ENCODE measurements at places on chromosomes 11 and 22. TPM values are rescaled to one million over a fixed set of nuclear protein-coding genes. Genes with fewer than 3 reads are reported as not detected.
A peak's percentile ranks its signal among the peaks of the same experiment; 100 is the strongest.

SORL1 gene
- 392 TPM for total RNA-seq

RBMXL2 gene
- total RNA-seq, result not detected

SLC22A8 gene
- total RNA-seq, result not detected

RFPL3 gene
- not detected for total RNA-seq

PGA5 gene
- not detected for total RNA-seq

CD3D gene
- total RNA-seq, result 290 TPM

DNA sequence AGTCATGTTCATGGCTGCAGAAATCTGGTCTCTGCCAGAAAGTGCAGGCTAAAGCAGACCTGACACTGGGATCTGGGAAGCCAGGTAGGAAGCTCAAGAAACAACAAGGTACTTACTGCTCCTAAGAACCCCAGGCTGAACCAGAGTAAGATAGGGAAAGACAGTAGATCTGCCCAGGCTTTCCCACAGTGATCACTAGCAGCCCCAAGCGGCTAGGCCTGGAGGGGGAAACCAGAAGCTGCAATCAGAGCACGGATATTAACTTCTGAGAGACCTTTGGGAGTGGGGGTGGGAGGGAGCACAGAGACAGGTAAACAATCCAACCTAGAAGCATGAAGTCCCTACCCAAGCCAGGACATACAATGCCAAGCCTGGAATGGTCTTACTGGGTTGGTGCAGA lies 135.2 kb upstream of the C11orf58 start:
- no peaks in the 10 kb centered on the region for H3K36me3 ChIP-seq
- H3K27ac ChIP-seq, result no peak overlapping the region
- DNase-seq, result no peak
- peaks cover 55% of the 10 kb centered on the region for H3K27me3 ChIP-seq

- no peak for DNase-seq
- no peaks in the 10 kb centered on the region for H3K36me3 ChIP-seq
- no peaks in the 10 kb centered on the region for H3K27me3 ChIP-seq
- H3K4me1 ChIP-seq, result no peaks in the 10 kb centered on the region
- no peak overlapping the region for H3K4me3 ChIP-seq
Measured at GRCh38 chr11:36500315-36500721, 9.8 kb downstream of the TRAF6 start.

DNA sequence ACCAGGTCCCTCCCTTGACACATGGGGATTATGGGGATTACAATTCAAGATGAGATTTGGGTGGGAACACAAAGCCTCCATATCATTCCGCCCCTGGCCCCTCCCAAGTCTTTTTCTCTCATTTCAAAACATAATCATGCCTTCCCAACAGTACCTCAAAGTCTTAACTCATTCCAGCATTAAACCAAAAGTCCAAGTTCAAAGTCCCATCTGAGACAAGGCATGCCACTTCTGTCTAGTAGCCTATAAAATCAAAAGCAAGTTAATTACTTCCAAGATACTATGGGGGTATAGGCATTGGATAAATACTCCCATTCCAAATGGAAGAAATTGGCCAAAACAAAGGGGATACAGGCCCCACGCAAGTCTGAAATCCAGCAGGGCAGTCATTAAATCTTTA lies 19.7 kb upstream of the EIF4G2 start:
- no peaks in the 10 kb centered on the region for H3K27me3 ChIP-seq
- DNase-seq, result no peak
- no peak overlapping the region for H3K4me3 ChIP-seq
- H3K4me1 ChIP-seq, result no peaks in the 10 kb centered on the region

- no peak for DNase-seq
- H3K27ac ChIP-seq, result no peak overlapping the region
- H3K36me3 ChIP-seq, result no peaks in the 10 kb centered on the region
Measured at GRCh38 chr11:41978945-41979344, 519.5 kb upstream of the LRRC4C start.

DNA sequence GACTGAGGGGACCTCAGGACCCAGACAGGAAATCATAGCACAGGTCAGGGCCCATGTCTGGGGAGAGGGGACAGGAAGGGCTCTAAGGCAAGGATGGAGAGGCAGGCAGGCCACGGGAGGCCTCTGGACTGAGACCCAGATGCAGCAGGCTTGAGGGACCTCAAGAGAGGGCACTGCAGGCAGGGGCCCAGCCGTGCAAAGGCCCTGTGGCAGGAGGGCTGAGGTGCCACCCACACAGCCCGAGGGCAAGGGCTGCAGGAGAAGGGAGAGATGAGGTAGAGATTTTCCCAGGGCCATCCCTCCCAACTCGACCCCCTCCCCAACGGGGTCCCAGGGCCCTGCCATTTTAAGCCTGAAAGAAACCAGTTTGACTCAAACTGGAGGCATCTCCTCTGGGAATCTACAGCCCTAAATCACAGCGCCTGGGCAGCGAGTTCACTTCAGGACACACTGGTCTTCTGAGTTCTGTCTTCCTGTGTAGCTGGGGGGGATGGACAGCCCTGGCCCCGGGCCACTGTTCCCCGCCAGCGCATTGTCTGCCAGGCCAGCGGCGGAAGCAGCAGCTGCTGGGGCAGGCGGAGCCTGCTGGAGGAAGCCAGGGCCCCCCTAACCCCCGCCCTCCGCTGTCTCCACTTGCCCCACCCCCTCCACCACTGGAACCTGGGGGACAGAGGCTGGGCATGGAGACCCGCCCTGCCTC lies 20.3 kb upstream of the WNT7B start:
- peak; percentile 20 for DNase-seq
- no peaks in the 10 kb centered on the region for H3K36me3 ChIP-seq
- H3K4me1 ChIP-seq, result no peaks in the 10 kb centered on the region
- H3K27me3 ChIP-seq, result no peaks in the 10 kb centered on the region
- no peak overlapping the region for H3K4me3 ChIP-seq

GRCh38 chr22:41826430-41827383 lies 6.2 kb upstream of the SREBF2 start:
- no peaks in the 10 kb centered on the region for H3K4me1 ChIP-seq
- no peaks in the 10 kb centered on the region for H3K27me3 ChIP-seq
- peaks cover 18% of the 10 kb centered on the region for H3K36me3 ChIP-seq
- DNase-seq, result no peak
- H3K27ac ChIP-seq, result no peak overlapping the region
- H3K4me3 ChIP-seq, result no peak overlapping the region

DNA sequence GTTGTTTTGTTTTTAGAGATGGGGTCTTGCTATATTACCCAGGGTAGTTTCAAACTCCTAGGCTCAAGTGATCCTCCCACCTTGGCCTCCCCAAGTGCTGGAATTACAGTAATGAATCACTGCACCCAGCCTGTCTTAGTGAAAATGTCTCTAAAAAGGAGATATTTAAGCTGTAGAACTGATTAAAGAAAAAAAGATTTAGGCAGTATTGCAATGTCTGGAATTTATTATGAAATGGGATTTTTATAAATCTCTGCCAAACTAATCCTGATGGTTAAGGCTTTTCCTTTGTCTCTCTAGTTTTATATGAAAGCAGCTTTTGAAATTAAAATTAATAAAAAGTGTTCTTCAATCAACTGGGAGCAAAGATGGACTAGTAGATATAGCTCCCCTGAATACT lies 2.1 kb downstream of the PLAAT3 start:
- H3K4me3 ChIP-seq, result no peak overlapping the region
- H3K27me3 ChIP-seq, result no peaks in the 10 kb centered on the region
- H3K27ac ChIP-seq, result no peak overlapping the region
- H3K36me3 ChIP-seq, result no peaks in the 10 kb centered on the region
- H3K4me1 ChIP-seq, result peaks cover 15% of the 10 kb centered on the region

- DNase-seq, result no peak
- H3K4me1 ChIP-seq, result peaks cover 13% of the 10 kb centered on the region
- peaks cover 7% of the 10 kb centered on the region for H3K36me3 ChIP-seq
- no peak overlapping the region for H3K27ac ChIP-seq
- H3K27me3 ChIP-seq, result no peaks in the 10 kb centered on the region
Measured at GRCh38 chr11:952406-953385, 27.0 kb downstream of the AP2A2 start.

GRCh38 chr11:112792070-112792469 lies 169.2 kb upstream of the NCAM1 start:
- no peak for DNase-seq
- no peak overlapping the region for H3K4me3 ChIP-seq
- no peaks in the 10 kb centered on the region for H3K4me1 ChIP-seq
- H3K27me3 ChIP-seq, result peaks cover 4% of the 10 kb centered on the region
- H3K36me3 ChIP-seq, result no peaks in the 10 kb centered on the region

DNA sequence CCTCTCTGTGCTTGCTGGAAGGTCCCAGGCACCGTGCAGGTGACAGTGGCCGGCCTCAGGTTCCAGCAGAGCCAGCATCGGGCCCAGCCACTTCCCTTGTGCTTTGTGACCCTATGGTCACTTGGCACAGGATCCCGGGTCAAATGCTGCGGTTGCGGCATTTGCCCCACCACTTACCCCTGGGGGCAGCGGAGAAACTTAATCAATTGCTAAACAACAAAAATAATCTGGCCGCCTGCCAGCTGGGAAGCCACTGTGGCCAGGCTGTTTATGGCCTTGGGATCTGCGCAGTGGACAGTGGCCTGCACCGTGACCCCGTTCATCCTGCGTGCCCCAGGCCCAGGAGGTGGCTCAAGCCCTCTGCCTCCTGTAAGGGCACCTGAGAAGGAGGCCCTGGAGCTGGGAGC lies 65.0 kb downstream of the LRP5 start:
- no peak overlapping the region for H3K4me3 ChIP-seq
- peaks cover 9% of the 10 kb centered on the region for H3K4me1 ChIP-seq
- no peaks in the 10 kb centered on the region for H3K36me3 ChIP-seq
- no peak overlapping the region for H3K27ac ChIP-seq
- peaks cover 28% of the 10 kb centered on the region for H3K27me3 ChIP-seq

DNA sequence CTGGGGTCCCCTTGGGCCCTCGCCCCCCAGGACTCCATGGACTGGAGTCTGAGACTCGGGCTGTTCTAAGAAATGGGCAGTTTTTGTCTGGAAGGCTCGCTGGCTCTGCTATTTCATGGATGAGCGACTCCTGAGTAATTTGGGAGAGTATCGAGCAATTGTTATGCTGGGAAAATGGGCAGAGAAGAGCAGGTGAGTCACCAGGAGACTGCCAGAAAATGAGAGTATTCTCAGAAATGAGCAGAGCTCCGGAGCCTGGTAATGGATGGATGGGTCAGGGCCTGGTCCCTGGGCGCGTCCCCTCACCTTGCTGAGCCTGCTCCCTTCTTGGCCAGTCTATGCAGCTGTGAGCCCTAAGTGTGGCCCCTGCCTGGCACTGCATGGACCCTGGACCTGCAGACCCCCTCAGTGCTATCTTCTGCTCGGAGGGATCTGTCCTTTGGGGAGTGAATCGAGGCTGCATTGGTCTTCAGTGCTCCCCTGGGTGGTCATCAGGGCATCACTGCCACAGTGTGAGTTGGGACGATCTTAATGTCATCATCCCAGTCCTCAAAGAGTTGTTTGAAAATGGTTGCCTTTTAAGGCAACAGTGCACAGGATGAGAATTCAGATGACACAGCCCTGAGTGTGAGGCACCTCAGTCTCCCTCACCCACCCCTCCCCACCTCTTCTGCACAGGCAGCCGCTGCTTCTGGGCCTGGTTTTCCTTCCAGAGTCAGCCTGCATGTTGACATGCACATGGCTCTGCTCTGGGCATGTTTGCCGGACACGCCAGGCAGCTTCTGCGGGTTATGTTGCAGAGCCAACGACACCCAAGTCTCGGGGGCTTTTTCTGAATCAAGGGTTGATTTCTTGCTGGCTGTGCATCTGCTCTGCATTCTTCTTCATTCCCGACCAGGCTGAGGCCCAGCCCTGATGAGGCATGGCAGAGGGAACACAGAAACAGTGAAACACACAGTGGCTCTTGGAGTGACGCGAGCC lies 519.0 kb downstream of the TBC1D22A start:
- no peak overlapping the region for H3K4me3 ChIP-seq
- H3K4me1 ChIP-seq, result no peaks in the 10 kb centered on the region
- H3K36me3 ChIP-seq, result no peaks in the 10 kb centered on the region
- no peak overlapping the region for H3K27ac ChIP-seq
- H3K27me3 ChIP-seq, result peaks cover 32% of the 10 kb centered on the region

DNA sequence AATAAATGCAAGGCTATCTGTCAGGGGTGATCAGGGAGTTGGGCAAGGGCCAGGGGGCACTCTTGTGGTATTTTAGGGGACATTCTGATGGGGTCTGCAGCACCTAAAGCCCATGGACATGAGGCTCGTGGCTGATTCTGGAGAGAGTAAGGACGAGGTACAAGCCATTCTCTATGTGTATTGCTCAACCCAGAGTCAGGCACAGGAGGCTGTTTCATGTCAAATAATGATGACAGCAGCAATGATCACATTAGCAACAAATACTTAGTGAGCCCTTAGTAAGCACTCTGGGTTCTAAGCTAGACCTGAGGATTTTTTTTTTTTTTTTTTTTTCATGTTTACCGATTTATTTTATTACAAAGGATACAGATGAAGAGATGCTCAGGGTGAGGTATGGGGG lies 83.5 kb upstream of the THY1 start:
- no peak for DNase-seq
- peaks cover 19% of the 10 kb centered on the region for H3K27me3 ChIP-seq
- H3K4me3 ChIP-seq, result no peak overlapping the region
- no peaks in the 10 kb centered on the region for H3K4me1 ChIP-seq

DNA sequence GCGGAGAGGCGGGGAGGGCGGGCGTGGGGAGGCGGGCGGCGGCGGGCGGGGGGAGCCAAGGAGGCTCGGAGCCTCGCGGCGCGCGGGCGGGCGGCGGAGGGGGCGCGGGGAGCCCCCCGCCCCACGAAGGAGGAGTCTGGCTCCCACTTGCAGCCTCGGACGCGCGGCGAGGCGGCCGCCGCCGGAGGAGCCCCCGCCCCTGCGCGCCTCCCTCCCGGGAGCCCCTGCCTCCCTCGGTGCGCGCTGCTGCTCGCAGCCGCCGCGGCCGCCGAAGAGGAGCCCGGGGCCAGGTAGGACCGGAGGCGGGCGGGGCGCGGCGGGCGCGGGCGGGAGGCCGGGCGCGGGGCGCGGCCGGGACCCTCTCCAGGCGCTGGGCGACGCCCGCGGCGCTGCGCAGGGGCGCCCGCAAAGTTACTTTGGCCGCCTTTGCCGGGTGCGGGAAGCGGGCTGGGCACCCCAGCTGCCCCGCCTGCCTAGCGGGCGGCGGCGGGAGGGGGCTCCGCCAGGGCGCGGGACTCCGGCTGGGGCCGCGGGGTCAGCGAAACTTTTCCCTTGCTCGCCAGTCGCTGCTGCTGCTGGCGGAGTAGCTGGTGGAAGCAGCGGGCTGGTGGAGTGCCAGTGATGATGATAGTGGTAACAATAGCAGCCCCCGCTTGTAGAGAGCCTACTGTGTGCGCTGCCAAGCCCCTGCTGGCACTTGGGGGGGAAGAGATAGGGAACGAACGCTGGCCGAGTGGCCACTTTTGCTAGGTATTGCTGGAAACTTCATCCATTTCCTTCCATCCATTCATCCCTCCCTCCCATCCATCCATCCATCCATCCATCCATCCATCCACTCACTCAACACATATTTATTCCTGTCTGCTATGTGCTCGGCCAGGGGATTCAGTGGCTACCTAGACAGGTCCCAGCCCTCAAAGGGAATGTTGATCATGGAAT lies at the start of gene MPPED1:
Gene MPPED1 (plus strand): TSS at position 146 of the 939 bp plus-strand sequence. CDS start 12,972 bp downstream, outside the sequence.
- H3K4me3 ChIP-seq, result no peak within 1 kb of the TSS
- no peak within 1 kb of the TSS for H3K27ac ChIP-seq
- no peak for DNase-seq
- no peaks in the 10 kb centered on the region for H3K36me3 ChIP-seq

GRCh38 chr11:15801126-15801525 lies 555.2 kb downstream of the SOX6 start:
- no peaks in the 10 kb centered on the region for H3K4me1 ChIP-seq
- DNase-seq, result no peak
- H3K4me3 ChIP-seq, result no peak overlapping the region
- no peaks in the 10 kb centered on the region for H3K36me3 ChIP-seq
- no peak overlapping the region for H3K27ac ChIP-seq
- H3K27me3 ChIP-seq, result no peaks in the 10 kb centered on the region

Measured in T-cell (primary cell).